GM13976 (cell line): ENCODE measurements at places on chromosomes 6 and 20.

DNA sequence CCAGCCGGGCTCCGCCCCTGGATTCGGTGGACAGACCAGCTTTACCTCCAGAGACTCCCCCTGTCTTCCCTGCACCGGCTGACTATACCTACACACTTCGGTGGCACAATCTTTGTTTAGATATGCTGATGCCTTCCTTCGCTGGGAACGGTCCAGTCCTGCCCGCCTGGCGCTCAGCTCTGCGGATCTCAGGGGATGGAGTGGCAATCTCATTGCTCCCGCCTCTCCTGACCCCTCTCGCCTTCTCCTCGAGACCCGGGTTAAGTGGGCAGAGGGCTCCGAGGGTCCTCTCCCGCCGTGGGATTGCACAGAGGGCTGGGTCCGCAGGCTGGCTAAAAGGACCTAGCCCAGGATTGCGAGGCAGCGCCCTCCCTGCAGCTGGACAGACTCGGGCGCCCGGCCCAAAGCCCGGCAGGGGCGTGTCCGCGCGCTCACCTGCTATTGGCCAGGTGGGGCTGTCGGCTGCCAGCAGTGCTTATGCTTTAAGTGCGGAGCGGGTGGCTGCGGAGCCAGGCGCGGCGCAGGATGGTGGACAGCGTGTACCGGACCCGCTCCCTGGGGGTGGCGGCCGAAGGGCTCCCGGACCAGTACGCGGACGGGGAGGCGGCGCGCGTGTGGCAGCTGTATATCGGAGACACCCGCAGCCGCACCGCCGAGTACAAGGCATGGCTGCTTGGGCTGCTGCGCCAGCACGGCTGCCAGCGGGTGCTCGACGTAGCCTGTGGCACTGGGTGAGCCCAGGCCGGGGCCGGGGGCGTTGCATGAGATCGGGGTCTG lies at the start of gene GNMT:
TSS of gene GNMT (plus strand) at position 512 of the 777 bp plus-strand sequence. CDS start at position 526, 14 bp downstream.
- DNase-seq, result peak; percentile 58

- DNase-seq, result no peak
Observed at GRCh38 chr6:6178795-6179194, 141.7 kb downstream of the F13A1 start.

DNA sequence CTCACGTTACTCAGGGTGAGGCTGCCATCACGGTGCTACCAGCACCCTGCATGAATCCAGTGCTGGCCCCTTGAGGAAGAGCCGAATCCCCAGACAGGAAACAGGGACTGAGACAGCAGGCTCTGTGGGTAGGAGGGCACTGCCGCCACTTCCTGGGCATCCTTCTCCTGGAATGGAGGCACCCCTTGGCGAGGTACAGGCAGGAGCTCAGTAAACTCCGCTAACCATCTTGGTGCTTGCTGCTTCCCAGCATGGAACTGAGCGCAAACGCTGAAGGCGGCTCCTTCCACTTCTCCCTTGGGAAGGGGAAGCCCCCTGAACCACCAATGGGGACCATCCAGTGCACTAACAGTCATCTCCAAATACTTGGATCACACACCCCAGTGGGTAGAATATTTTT lies 13.5 kb upstream of the CCDC167 start:
- no peak for DNase-seq

DNA sequence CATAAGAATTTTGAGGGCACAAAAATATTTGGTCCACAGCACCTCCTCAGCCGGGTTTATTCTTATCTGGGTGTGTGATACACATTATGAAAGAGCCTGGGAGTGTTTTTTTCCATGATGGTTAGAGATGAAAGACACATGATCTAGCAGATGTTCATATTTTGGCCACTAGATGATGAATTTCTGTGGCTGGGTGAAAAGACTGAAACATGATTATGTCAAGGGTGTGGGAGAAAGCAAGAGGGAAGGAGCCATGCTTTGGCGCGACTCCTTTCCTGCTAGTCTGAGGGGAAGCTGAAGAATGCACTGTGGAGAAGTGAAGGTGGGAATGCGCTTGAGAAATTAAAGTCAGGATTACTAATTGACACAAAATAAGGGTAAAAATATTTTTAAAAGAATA lies 102.3 kb downstream of the SH3BGRL2 start:
- DNase-seq, result no peak

- DNase-seq, result no peak
Observed at GRCh38 chr20:40843251-40843650, 154.2 kb upstream of the MAFB start.

DNA sequence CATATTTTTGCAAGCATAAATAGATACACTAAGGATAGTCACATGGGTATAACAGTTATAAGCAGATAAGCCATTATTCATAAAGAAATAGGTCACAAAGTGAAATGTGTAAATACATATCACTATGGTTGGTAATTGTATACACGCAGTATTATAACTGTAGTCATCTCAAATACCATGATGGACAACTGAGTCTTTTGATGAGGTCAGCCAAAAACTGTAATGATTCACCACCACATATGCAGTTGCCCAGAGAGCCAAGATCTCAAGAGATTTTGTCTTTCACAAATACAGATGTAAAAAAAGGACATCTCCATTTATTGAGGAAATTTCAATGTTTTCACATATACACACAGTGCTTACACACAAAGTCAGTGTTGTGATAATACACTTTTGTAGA lies 28.3 kb downstream of the ZNF292 start:
- DNase-seq, result no peak

GRCh38 chr20:15241681-15242080 lies 904.3 kb upstream of the FLRT3 start:
- DNase-seq, result no peak

GRCh38 chr6:170459451-170459850 lies 93.7 kb downstream of the PSMB1 start:
- peak; percentile 84 for DNase-seq

- no peak for DNase-seq
Observed at GRCh38 chr6:55675941-55676340, 96.9 kb upstream of the HMGCLL1 start.
